ENCODE measurements at places on chromosomes 12 and 14.

DNA sequence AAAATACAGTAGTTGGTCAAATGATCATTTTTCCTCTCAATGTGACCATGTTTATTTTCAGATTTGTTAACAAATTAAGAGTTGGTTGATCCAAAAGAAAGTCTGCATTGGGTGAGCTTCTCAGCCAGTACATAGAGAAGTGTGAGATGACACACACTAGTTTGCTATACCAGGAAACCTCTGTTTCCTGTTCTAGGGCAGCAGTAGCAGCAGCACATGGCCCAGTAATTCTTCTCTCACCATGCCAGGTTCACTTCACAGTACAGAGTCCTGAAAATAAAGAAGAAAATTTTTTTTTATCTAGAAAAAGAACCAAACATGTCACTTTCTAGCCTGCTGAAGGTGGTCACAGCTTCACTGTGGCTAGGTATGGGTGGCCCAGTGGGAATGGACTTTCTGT lies 250.2 kb upstream of the OR4E1 start:
- no peak for DNase-seq

GRCh38 chr14:90811641-90812040 lies 4.6 kb downstream of the TTC7B start:
- DNase-seq, result no peak

GRCh38 chr12:29505122-29505521 lies 7.6 kb upstream of the OVCH1 start:
- no peak for DNase-seq

GRCh38 chr14:34135492-34135891 lies 184.6 kb upstream of the EGLN3 start:
- no peak for DNase-seq

Measured in activated CD4-positive, CD25-positive, alpha-beta regulatory T cell treated with anti-CD3 and anti-CD28 coated beads, Interleukin-2, amount 50 U/mL, for 16 hours (primary cell).